ENCODE measurements at places on chromosomes 7 and 10. TPM values are rescaled to one million over a fixed set of nuclear protein-coding genes. Genes with fewer than 3 reads are reported as not detected.

The SLK gene
- total RNA-seq = 30.1 TPM

The CALCR gene
- total RNA-seq = not detected

The LRMDA gene
- total RNA-seq = 4.2 TPM

The PRLHR gene
- not detected for total RNA-seq

The NRP1 gene
- 84.8 TPM for total RNA-seq

The NCF1 gene
- total RNA-seq = 0.08 TPM

The SOSTDC1 gene
- total RNA-seq = not detected

The CLDN4 gene
- 4.2 TPM for total RNA-seq

The MSS51 gene
- 0.41 TPM for total RNA-seq

The LIPN gene
- total RNA-seq = not detected

The ATRNL1 gene
- 0.78 TPM for total RNA-seq

The MUC12 gene
- 11.2 TPM for total RNA-seq

The HOXA6 gene
- total RNA-seq = 2.1 TPM

The PTN gene
- total RNA-seq = not detected

The FZD8 gene
- total RNA-seq = 8.7 TPM

The CLDN3 gene
- 2.9 TPM for total RNA-seq

The SLC26A5 gene
- not detected for total RNA-seq

Data from A549 treated with RU486 at 1 μM for 4 hours (cell line).